Stimulated activated CD4-positive, alpha-beta T cell treated with anti-CD3 and anti-CD28 coated beads, Interleukin-1b, Interleukin-23, amount 100 ng/mL, for 24 hours (primary cell): ENCODE measurements at places on chromosomes 2 and 18.

DNA sequence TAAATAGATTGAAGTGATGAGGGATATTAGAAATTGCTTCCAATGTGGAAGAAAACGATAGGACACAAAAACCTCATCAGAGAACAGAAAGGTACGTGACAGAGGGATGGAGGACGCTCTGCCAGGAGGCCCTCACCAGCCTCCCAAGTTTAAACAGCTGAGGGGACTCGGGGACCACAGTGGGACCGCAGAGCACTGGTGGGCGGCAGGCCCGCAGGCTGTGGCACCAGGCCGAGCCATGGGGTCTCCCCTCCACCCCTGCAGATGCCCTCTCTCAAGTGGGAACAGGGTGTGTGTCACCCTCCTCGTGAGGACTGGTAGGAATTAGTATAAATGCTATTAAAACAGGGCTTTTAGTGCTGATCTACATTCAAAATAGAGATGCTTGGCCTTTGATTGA, 10.8 kb downstream of the NDUFA10 start:
- no peak for DNase-seq

- no peak for DNase-seq
Measured at GRCh38 chr18:35045121-35045520, 3.9 kb downstream of the MAPRE2 start.

DNA sequence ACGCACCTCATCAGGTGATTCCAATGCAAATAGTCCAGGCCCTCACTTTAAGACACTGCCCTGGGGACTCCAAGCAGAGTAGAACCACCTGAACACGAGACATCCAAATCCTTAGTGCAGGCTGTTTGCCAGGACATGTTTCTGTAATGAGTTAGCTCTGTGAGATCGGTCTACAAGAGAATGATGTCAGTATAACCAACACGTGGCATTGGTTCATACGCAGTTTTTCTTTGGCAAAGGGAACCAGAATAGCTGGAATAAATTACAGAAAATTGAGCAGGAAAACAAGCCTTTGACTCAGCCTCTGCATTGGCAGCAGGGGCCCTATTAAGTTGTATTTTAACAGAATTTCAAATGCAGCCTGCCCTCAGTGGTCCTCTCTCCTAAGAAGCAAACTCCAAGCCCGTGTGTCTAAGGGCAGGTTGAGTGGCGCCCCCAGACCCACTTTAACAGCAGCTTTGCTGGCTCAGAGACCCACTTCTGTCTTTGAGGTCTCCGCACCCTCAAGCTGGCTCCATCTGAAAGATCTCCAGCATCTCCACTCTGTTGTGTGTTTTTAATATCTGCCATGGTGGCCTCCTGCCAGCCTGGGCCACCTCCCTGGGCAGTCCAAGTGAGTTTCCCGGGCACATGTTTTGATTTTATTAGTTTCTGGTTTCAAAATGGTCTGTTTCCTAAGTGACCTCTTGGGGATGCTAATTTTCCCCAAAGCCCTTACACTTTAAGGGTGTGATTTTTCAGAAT, 61.3 kb downstream of the ALPK2 start:
- no peak for DNase-seq

DNA sequence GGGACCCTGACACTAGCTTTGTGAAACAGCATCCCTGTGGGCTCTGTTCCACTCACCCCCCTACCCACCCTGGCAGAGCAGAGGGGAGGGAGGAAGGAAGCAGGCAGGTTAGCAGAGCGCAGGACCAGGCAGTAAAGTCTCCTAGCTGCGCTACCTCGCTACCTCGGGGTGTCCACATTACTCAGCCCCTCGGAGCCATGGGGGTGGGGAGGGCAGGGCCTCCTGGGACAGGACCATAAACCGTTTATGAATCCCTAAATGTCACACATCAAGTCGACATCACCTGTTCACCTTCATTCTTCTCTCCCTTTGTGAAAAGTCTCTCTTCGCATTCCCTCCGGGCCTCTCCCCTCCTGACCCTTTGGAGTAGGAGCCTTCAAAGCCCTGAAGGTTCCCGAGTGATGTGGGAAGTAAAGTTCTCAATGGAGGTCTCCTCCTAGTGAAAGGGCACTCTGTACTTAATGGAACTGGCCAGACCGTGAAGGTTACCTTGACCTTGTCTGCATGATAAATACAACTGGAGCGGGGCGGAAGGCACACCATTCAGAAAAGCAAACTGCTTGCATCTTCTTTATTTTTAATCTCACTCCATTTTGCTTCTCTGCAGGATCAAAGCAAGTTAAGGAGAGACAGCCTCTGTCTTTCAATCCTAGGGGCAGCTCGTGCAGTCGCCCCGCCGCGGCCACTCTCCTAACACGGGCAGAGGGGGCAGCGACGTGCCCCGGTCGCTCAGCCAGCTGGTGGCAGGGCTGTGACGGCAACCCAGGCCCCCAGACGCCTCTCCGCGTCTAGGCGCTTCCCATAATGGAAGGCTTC, 23.7 kb upstream of the SMAD7 start:
- no peak for DNase-seq

DNA sequence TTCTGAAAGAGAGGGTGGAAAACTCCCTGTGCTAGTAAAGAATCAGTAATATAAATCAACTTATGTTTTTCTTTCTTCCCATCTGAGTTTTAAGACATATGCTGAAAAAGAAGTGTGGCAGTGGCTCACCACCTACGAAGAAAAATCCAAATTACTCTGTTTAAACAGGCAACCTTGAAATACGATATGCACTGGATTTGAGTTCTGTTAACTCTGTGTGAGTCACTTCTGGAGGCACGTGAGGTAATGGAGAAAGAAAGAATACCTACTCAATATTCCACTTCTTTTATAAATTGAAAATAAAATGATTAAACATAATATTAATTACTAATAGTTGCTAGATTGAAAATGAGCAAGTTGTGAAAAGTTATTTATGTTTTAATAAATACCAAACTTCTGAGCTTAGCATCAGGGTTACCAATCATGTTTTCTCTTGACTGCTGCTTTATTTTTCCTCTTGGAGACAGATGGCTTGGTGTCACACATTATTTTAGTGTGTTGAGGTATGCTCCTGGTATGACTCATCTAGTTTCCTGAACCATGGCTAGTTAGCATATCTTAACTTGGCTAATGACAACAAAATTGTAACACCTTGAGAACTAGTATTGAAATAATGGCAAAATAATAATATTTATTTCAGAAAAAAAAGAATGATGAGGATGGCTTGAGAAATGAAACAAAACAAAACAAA, 1705.5 kb upstream of the PIK3C3 start:
- DNase-seq: no peak

DNA sequence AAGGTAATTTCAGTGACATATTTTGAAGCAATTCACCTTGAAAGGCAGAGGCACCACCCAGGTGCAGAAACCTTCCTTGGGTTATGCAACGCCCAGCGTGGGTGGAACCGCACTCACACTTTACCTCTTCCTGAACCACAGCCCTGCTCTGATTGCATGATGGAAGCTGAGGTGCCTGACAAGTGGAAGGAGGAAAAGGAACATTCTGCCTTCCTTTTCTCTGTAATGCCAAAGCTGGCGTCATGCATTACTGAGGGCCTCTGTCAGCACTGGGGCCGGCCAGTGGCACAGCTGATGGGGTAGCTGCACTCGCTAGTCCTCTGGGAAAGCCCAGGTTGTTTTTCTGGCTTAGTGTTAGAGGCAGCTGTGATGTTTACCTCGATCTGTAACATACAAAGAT, 266.5 kb downstream of the NEDD4L start:
- peak; percentile 20 for DNase-seq

DNA sequence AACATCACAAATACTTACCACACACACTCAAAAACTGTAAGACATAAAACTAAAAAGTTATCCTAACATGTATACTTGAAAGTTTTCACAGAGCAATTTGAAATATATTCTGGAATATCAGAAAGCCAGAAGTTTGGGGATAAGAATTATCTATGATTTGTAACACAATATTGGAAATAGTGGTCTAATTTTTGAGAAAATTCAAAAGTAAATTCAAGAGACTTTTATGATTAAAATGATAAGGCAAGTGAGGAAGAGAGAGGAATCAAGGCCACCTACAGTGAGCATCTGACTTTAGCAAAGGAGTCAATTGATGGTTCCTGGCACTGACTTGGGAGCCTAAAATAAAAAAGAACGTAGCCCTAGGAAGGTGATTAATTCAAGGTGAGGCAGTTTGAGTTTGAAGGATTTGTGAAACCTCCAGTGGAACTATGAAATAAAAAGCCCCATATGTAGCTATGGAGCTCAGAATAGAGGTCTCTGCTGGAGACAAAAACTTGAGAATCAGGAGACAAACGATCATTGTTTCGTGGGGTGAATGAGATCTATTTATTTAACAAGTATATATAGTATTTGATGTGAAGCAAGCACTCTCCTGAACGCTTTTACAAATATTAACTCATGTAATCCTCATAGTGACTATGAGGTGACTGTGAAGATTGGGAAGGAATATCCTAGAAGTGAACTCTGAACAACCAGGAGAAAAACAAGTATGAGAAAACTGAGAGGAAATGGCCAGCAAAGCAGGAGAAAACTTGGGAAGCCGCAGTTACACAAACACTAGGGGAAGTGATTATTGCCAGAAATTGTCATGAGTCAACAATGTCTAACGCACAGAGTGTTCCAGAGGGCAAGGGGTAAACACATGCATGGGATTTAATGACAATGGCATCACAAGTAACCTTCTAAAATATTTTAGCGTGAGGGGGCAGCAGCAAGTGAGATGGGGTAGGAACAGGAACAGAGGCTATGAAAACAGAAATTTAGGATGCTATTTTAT, 12.8 kb downstream of the TFPI start:
- DNase-seq: no peak

DNA sequence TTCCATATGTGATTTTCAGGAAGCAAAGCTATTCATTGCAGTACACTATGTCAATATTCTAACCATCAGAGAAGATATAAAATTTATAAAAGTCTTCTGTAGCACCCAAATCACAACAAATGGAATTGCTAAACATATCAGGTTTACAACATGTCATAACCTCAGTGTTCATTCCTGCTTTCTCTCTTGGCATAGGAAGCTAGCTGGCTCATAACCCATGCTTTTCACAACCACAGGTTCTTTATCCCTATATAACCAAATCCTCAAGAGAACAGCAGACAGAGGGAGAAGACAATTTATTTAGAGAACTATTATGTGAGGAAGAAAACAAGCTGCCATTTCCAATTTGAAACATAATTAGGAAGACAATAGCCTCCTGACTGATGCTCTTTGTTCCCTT, 997.0 kb upstream of the ACVR2A start:
- no peak for DNase-seq

DNA sequence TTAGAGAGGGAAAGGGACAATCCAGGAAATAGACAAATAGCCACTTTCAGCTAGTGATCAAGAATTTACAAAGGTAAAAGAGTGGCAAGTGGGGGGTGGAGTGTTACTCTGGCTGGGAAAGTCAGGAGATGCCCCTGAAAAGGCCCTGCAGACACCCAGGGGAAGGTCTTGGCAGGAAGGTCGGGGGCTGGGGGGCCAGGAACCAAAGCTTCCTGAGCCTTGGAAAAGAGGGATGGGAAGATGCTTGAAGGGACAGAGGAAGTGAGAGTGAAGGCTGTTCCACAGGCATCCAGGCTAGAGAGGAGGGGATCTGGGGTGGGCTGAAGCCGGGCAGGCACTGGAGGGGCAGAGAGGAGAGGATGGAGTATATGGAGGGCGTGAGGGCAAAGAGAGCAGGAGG, 3.9 kb upstream of the TMEM37 start:
- DNase-seq: no peak

GRCh38 chr2:178863130-178863855, 56.1 kb upstream of the TTN start:
- DNase-seq: no peak

DNA sequence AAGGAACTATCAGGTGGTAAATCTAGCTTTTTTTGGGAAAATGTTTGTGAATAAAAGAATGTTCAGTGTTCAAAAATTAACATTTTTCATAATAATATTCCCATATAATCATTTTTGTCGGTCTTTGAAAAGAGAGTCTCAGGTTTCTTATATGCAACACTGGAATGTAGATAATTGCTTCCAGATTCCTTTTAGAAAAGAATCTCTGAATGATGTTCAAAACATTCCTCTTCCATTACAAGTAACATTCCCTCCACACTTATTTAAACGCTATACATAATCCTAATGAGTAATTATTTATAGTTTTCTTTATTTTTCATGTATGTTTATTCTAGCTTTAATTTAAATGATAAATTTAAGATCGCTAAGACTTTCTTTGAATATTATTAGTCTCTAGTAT, 7.0 kb downstream of the ZSWIM2 start:
- no peak for DNase-seq

- no peak for DNase-seq
Measured at GRCh38 chr18:6683112-6683876, 46.2 kb upstream of the ARHGAP28 start.

- no peak for DNase-seq
Measured at GRCh38 chr2:84493514-84493913, 22.8 kb upstream of the DNAH6 start.

- no peak for DNase-seq
Measured at GRCh38 chr2:7736646-7737305, 819.6 kb downstream of the RNF144A start.

DNA sequence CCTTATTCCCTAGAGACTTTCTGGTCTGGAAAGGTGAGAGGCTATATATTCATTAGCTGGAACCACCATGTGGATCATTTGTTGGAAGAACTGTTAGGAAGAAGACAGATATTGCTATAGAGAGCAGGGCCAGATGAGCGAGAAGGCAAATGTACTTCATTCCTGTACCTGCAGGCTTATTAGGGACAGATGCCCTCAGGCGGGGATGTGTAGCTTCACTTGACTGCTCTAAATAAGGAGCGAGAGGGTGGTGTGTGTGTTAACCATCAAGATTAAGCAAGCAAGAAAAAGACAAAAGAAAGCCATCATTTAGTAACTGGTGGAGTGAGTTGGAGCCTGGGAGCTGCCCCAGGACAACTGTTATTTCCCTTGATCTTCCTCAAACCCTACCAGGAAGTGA, 36.4 kb downstream of the NEDD4L start:
- no peak for DNase-seq

- no peak for DNase-seq
Measured at GRCh38 chr18:78637442-78638402, 341.9 kb upstream of the SALL3 start.

DNA sequence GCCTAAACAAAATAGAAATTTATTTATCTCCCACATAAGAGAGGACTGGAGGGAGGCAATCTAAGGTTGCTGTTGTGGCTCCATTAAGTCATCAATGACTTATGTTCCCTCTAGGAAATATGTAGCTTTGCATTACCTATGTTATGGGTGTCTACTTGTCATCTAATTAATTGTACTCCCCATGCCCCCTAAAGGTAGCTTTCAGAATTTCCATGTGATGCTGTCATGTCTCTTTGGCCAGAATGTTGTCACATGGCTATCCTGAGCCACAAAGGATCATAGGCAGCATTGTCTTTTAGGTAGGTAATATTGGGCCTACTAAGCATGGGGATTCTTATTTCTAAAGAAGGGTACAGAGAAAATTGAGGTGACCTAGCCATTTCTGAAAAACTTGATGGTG, 935.6 kb upstream of the FANCL start:
- DNase-seq: no peak

DNA sequence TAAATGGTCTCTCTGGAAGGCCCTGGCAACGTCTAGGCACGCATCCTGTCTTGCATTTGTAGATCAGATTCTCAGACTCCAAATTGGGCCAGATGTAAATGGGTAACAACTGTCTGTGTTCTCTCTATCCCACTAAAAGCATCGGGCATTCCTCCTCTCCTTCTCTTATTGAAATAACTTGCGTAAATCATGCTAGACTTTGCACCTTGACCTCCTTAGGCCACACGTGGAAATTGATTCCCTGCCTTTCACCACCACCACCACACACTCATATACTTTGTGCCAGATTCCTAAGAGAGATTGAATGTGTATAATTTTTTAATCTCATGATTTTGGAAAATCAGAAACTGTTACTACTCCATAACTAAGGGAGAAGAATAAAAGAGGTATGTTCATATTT, 21.3 kb downstream of the MAPRE3 start:
- no peak for DNase-seq
